Bronchial smooth muscle cell (primary cell): ENCODE measurements at places on chromosomes 2 and 18. TPM values are rescaled to one million over a fixed set of nuclear protein-coding genes. Genes with fewer than 3 reads are reported as not detected.

Gene PRKCE
- total RNA-seq = 12.5 and 12.9 TPM in 2 replicates

Gene GCG
- total RNA-seq = not detected in 2 replicates

Gene ARHGAP15
- total RNA-seq = not detected in 2 replicates

Gene SAG
- under 0.01 TPM in 1 of 2 replicates, not detected in the other for total RNA-seq

Gene SIX3
- not detected in 2 replicates for total RNA-seq

Gene RAB31
- 28.8 and 58.2 TPM in 2 replicates for total RNA-seq

Gene LAMA1
- 1.5 and 5.8 TPM in 2 replicates for total RNA-seq

Gene POTEF
- not detected in 2 replicates for total RNA-seq

Gene TMEM37
- 0.32 and 0.60 TPM in 2 replicates for total RNA-seq

Gene SH3RF3
- 1.9 and 2.5 TPM in 2 replicates for total RNA-seq

Gene STAT4
- total RNA-seq = 0.60 and 0.63 TPM in 2 replicates

Gene HTR2B
- 11.7 and 13.4 TPM in 2 replicates for total RNA-seq

Gene SNTG2
- total RNA-seq = not detected in 2 replicates

Gene THAP4
- 41.0 and 50.3 TPM in 2 replicates for total RNA-seq

Gene SERPINB10
- not detected in 2 replicates for total RNA-seq

Gene CHRND
- not detected in 2 replicates for total RNA-seq

Gene ZNF513
- total RNA-seq = 5.3 and 6.6 TPM in 2 replicates

Gene PROM2
- 1.1 and 4.1 TPM in 2 replicates for total RNA-seq

Gene SLC5A7
- not detected in 2 replicates for total RNA-seq

Gene ICOS
- not detected in 2 replicates for total RNA-seq

Gene LMAN2L
- total RNA-seq = 21.0 and 27.7 TPM in 2 replicates

Gene CHRNG
- not detected in 2 replicates for total RNA-seq

Gene IL36B
- total RNA-seq = not detected in 2 replicates

Gene TRPM8
- total RNA-seq = 0.47 TPM in 1 of 2 replicates, not detected in the other

Gene THSD7B
- total RNA-seq = not detected in 2 replicates

Gene IFIH1
- total RNA-seq = 3.2 and 4.6 TPM in 2 replicates

Gene DSG4
- not detected in 2 replicates for total RNA-seq

Gene UXS1
- total RNA-seq = 25.5 and 34.7 TPM in 2 replicates

Gene ANO7
- 0.09 and 0.63 TPM in 2 replicates for total RNA-seq

Gene CKAP2L
- 0.17 and 1.3 TPM in 2 replicates for total RNA-seq

Gene TSPYL6
- not detected in 2 replicates for total RNA-seq

Gene ATL2
- total RNA-seq = 45.7 and 55.0 TPM in 2 replicates

Gene LTBP1
- total RNA-seq = 715 and 836 TPM in 2 replicates

Gene HRH4
- under 0.01 TPM in 1 of 2 replicates, not detected in the other for total RNA-seq

Gene CAPG
- 353 and 490 TPM in 2 replicates for total RNA-seq

Gene CRYBA2
- total RNA-seq = not detected in 2 replicates

Gene AKAIN1
- total RNA-seq = not detected in 2 replicates

Gene FOXD4L1
- total RNA-seq = under 0.01 TPM in 1 of 2 replicates, not detected in the other

Gene IGFBP5
- total RNA-seq = 213 and 793 TPM in 2 replicates

Gene TWSG1
- 208 and 471 TPM in 2 replicates for total RNA-seq

Gene SLC40A1
- total RNA-seq = 47.0 and 76.7 TPM in 2 replicates
